Stimulated activated CD8-positive, alpha-beta memory T cell treated with anti-CD3 and anti-CD28 coated beads, Interleukin-2, amount 100 ng/mL, for 48 hours (primary cell): ENCODE measurements at places on chromosomes 4 and X.

DNA sequence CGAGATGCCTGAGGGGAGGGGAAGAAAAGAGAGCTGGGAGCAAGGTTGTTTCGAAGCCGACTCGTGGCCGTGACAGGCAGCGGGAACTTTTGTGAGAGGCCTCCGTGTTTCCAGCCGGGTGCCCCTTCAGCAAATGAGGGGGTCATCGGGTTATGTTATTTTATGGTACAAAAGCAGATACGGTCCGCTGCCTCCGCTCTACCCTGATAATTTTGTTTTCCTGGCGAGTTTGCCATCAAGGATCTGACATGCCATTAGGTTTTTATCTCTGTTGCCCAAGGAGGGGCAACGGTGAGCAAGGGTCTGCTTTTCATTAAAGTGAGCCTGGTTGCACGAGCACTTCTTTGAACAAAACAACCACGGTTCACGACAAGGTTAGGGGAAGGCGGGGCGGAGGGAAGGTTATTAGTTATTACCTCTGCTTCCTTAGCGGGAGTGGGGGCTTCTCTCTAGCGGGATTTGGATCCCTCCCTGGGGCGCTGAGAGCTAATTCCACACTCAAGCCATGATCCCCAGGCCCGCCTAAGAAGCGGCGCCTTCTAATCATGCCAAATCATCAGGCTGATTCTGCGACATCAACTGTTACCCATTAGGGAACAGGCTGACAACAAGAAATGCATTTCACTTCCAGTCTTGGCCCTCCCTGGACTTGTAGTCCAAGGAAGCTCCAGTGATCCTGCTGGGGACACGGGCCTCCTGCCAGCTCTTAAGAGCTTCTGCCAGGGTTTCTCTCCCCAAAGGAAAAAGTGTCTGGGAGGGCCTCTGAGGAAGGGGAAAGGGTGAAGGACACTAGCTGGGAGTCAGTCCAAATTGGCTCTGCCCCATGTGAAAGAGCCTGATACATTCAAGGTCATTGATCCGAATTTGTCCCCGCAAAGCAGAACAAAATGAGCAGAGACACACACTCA, 617.7 kb downstream of the MID1IP1 start:
- DNase-seq: no peak

GRCh38 chr4:5098176-5098575, 46.9 kb downstream of the STK32B start:
- no peak for DNase-seq

DNA sequence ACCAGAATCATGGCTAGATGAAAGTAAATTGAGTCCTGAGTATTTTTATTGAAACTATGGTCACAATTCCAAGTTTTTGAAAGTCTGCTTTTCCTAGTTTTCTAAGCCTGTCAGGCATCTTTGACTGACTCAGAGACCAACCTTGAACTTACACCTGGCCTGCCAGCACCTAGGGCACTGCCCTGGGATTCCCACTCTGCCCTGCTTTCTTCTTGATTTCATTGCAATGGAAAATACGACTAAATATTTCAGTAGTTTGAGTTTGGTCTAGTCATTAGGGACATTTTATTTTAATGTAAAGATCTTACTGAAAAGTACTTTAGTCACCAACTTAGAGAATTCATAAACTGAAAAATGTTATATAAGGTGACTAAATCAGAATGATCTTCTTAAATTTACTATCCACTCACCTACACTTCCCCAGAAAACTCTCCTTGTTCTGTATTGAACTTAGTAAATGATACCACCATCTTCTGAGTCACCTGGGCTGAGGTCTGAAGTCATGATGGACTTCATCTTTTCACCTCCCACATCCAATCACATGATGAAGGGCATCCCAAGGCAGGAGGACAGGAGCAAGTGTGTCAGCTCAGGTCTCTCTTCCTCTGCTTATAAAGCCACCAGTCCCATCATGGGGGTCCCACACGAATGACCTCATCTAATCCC, 11.6 kb upstream of the PYURF start:
- DNase-seq: no peak

DNA sequence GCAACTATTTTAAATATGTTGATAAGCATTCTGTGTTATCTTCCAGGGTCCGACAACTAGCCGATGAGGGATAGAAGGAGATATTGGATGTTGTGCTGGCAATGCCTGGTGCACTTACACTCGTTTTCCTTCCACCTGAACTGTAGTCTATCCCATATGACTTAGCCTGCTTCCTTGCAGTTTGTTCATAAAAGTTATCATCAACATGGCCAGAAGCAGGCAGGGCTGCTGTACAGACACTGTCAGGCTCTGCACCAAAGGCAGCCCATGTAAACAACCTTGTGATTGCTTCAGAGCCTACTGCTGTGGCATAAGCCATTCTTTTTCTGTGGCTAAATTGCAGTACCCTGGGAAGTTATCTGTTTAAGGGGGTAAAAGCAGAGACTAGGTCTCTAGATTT, 1.6 kb downstream of the MAPK10 start:
- DNase-seq: no peak

DNA sequence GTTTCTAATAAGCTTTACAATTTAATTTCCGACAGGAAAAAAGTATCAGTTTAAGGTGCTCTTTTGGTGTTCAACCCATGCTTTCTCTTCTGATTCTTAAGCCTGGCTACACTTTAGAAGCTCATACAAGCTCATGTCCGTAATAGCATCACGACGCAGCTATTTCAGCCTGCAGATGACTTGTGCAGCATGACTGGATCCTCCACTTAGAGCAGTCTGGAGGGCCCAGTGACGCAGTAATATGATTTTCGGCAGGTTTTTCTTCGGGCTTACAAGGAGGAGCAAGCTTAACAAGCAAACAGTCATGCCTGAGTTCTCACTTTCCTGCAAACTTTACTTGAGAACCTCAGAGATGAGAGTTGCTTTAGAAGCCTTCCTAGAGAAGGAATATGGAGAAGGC, 85.3 kb upstream of the MAML3 start:
- no peak for DNase-seq

DNA sequence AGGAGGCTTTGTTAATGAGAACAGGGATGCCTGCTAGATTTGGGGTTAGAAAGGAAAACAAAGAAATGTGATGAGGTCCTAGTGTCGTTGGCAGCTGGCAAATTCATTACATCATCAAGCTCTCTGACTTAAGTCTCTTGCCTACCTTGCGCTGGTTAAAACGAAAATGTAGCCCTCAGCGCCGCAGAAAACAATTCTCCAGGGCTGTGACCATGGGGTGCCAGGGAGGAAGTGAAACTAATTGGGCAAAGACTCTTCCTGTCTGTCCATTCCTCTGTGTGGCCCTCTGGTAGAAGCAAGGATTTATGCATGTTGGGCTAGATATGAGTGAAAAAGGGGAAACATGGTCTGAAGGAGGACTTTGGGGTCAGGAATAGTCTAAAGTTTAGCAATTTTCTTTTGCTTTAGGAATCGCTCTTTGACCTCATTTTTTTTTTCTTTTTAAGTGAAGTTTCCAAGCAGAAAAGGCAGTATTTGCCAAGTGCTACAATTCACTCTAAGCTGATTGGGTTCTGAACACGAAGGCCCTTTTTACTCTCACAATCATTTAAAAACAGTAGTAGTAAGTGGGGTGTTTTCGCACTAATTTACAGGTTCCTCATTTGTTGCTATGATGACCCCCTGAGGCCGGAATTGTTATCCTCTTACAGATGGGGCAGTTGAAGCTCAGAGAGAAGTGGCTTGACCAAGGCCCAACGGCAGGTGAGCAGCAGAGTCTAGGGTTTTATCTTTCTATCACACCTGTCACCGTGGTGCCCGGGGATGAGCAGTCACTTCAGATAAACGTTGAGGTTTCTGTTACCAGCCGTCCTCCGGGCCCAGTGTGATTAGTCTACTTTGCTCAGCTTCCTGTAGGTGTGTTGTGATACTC, 27.3 kb upstream of the CHRNA9 start:
- no peak for DNase-seq

DNA sequence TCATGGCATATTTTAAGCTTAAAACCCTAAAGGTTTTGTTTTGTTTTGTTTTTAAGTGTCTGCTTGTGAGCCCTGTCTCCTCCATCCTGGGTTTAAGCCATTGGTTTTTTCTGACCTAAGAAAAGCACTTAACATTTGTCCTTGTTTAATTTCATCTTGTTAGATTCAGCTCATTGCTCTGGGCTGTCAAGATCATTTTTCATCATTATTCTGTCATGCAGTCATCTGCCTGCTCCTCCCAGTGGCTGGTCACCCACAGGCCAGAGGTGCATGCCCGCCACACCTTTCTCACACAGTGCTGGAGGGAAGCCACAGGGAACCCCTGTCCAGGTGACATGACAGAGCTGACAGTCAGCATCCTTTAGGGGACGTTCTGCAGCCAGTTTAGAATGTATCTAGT, 11.7 kb upstream of the REELD1 start:
- no peak for DNase-seq

DNA sequence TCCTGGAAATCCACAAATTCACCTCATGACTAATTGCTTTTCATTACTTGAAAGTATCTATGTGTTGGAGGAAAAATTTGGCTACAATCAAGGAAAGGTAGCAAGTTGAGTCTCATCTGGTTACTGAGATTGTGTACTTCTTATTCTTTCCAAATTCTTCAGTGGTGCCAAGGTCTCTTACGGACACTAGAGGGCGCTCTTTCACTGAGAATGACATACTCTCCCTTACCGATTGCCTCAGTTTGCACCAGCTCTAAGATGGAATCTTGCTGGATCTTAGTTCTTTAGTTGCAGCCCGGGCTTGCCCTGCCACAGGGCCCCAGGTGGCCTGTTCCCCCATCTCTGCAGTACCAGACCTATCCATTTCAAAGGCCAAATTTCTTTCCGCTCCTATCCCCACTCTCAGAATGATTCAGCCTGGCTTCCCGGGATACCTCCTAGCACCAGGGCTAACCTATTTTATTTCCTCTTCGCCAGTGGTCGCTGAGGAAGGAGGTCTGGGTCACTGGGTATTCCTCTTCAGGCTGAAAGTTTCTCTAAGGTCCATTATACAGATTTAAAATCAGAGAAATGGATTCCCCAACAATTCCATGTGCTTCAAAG, 24.6 kb upstream of the GPR50 start:
- no peak for DNase-seq

DNA sequence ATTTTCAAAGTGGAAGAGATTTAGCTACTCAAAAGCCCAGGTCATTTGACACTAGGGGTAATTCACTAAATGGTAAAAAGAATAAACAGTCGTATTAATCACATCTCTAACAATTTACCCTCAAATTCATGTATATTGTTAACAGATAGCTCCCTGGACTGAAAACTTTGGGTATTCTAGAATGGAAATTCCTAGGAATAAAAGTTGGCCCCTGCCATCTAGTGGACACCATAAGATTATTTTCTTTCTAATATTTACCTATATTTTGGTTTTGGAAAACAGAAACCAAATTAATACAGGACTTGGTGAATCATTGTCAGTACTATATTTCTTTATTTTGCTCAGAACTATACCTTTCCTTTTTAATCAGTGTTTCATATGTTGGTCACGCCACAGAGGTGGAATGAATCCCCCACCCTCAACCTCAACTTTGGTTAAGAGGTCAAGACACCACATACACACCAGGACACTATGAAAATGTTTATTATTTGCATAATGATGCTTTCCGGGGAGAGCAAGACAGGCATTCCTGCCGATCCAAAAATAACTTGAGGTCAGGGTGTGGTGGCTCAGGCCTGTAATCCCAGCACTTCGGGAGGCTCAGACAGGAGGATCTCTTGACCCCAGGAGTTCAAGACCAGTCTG, 96.2 kb upstream of the APOOL start:
- DNase-seq: no peak
